ENCODE measurements at places on chromosomes 11 and 22.

DNA sequence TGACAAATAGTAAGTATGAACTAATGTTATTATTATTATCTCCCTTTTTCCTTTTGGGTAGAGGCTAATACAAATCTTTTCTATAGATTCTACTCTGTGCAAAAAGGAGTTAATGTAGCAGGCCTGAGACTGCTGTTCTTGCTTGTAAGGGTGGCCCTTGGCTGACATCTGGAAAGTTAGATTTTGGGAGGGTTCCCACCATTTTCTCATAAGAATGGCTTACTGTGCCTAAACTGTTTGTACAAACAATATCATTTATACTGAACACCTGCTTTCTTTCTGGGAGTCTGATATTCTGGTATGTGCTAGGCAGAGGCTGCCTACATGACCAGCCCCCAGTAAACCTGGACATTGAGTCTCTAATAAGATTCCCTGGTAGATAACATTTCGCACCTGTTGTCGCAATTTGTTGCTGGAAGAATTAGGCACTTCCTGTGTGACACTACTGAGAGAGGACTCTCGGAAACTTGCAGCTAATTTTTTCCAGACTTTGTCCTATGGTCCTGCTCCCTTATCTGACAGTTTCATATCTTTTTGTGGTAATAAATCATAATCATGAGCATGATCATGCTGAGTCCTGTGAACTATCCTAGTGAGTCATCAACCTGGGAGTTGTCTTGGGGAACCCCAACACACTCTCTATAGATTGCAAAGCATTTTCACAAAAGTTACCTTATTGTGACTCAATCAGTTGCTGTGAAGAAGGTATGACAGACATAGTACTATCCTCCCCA lies 257.7 kb upstream of the CCDC90B start:
- no peak for DNase-seq

- DNase-seq = no peak
Observed at GRCh38 chr22:48734961-48735360, 1092.7 kb downstream of the BRD1 start.

DNA sequence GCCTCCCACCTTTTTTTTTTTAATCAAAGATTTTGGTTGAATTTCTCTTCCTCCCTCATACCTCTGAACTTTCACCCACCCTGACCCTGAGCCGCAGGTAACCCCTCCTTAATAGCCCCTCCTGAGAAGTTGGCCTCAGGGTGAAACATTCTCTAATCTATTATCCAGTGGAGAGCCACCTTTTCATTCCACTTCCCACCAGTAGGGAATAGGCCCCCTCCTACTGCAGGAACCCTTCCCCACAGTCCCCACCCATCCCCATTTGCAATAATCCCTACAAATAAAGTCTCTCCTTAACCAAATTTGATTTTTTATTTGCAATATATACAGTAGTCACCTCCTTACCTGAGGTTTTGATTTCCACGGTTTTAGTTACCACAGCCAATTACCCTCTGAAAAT lies 2.1 kb upstream of the SLC35F2 start:
- no peak for DNase-seq

DNA sequence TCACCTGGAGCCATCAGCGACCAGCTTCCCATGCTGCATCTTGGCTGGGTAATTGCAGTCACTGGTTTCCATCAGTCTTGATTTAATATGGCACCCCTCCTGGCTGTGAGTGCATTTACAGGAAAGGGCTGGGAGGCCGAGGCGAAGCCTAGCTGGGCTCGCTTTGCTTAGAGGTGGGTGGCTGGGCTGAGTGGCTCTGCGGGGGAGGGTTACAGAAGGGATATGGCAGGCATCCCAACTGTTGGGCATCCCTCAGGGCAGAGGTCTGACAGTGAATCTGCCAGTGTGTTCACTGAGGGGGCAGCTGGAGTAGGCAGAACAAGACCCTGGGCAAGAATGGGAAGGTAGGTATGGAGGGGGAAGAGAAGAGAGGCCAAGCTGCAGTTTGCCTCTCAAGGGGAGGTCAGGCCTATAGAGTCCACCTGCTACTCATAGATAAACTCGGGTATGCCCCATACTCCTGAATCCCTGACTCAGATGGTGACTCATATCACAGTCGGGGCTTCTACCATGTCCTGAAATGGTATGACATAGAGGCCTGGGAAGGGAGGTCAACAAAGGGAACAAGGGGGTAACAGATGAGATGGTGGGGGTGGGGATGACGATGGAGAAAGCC lies 77.5 kb upstream of the PHOX2A start:
- DNase-seq = no peak

GRCh38 chr11:35855671-35856070 lies 88.2 kb upstream of the LDLRAD3 start:
- no peak for DNase-seq

DNA sequence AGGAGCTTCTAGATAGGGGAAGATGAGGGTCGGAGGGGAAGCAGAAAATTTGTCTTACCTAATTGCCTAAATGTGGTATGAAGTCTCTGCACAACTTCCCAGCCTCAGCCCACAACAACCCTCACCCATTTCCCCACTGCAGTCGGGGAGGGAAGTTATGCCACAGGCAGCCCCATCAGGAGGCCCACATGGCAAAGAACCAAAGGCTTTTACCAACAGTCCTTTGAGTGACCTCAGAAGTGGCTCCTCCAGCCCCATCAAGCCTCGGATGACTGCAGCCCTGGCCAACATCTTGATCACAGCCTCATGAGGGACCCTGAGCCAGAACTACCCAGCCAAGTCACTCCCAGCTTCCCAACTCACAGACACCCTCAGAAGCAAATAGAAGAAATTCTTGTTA lies 54.8 kb downstream of the CHST1 start:
- DNase-seq = no peak

- DNase-seq = no peak
Observed at GRCh38 chr22:23150762-23151161, 5.5 kb downstream of the RAB36 start.

DNA sequence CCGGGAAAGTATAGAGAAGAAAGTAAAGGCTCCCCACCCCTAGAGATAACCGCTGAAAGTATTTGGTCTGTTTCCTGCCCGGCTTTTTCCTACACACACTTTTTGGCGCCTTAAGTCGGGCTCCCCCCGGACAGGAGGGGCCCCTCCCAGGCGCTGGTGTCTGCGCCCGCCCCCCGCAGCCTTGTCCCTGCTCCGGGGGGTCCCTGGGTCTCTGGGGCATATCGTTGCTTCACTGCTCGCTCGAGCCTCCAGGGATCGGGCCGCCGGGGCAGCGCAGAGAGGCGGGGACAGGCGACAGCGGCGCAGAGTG lies 928 bp upstream of the CRACR2B start:
- DNase-seq = no peak

GRCh38 chr11:35103366-35104208 lies 35.4 kb upstream of the CD44 start:
- no peak for DNase-seq

DNA sequence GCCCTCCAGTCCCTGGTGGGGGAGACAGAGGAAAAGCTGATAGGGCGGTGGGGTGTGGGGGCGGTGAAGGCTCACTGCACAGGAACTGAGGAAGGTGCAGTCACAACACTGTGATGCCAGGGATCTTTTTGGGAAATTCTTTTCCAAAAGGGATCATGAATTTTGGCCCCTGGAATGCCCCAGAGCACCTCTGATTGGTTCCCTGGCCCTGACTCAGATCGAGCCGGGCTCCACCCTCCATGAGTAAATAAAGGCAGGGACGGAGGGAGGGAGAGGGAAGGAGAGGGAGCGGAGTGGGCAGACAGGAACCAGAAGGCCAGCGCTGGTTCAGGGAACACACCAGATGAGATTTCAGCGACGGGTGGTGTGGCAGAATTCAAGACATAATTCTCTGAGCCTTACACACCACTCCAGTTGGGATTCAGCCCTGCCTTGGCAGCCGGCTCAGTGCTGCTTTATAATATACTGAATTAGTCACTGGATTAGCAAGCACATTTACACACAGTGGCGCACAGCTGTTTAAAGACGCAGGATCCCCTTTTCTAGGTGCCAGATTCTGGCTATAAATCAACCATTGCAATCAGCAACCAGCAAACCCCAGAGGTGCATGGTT lies 80.3 kb downstream of the ETS1 start:
- DNase-seq = peak; percentile 59

DNA sequence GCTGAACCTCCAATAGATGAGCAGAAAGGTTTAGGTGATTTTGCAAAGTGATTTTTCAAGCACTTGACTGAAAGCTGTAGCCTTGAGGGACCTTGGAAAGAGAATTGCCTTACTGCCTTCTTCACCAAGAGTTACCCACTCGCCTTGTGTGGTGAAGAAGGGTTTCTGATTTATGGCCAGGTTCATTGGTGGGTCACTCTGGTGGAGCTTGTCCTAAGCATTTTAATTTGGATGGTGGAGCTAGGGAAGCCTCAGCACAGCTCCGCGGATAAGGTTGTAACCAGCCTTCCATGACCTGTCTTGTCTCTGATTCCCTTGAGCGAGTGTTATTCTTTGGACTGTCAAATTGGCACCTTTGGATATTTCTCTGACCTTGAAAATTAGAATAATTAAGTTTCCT lies 226.4 kb downstream of the FAT3 start:
- DNase-seq = no peak

- DNase-seq = no peak
Observed at GRCh38 chr11:31558001-31558400, 48.4 kb downstream of the ELP4 start.

- no peak for DNase-seq
Observed at GRCh38 chr11:6627762-6628241, 8.6 kb upstream of the TPP1 start.

DNA sequence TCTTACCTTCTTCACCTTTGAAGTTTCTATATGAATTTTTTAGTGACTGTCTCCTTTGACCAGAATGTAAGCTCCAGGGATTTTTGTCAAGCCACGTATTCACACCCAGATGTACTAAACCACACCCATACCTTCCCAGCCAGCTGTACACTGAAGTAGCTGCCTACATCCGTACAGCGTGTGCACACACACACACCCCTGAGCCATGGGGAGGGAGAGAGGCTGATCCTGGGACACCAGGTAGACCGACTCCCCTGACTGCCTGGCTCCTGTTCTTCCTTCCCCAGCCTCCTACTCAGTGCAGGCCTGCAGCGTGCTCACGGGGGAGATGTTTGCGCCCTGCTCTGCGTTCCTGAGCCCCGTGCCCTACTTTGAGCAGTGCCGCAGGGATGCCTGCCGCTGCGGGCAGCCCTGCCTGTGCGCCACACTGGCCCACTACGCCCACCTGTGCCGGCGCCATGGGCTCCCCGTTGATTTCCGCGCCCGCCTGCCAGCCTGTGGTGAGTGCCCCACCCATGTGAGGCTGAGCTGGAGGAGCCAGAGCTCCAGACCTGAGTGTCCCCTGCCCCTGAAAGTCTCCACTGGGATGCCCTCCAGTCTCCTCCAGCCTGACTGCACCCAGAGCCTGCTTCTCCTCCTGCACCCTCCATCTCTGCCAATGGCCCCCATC lies 25.9 kb downstream of the OTOG start:
- DNase-seq = peak; percentile 19

- DNase-seq = no peak
Observed at GRCh38 chr22:21650823-21651520, 8.9 kb downstream of the SDF2L1 start.

DNA sequence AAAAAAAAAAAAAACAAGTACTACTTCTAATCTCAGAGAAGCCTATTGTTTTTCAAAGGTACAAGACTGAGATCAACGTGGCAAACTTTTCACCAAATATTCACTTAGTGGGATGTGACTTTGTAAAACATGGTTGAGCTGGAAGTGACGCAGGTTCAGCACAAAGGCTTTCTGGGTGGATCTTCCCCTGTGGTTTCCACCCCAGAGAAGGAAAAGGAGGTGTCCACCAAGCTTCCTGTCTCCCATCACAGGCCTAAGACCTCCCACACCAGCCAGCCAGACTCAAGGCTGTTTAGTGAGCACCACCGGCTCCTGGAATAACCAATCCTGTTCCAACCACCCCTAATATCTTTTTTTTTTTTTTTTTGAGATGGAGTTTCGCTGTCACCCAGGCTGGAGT lies 5.7 kb downstream of the TMEM184B start:
- no peak for DNase-seq

- DNase-seq = no peak
Observed at GRCh38 chr22:37492428-37493344, 6.5 kb upstream of the MFNG start.

DNA sequence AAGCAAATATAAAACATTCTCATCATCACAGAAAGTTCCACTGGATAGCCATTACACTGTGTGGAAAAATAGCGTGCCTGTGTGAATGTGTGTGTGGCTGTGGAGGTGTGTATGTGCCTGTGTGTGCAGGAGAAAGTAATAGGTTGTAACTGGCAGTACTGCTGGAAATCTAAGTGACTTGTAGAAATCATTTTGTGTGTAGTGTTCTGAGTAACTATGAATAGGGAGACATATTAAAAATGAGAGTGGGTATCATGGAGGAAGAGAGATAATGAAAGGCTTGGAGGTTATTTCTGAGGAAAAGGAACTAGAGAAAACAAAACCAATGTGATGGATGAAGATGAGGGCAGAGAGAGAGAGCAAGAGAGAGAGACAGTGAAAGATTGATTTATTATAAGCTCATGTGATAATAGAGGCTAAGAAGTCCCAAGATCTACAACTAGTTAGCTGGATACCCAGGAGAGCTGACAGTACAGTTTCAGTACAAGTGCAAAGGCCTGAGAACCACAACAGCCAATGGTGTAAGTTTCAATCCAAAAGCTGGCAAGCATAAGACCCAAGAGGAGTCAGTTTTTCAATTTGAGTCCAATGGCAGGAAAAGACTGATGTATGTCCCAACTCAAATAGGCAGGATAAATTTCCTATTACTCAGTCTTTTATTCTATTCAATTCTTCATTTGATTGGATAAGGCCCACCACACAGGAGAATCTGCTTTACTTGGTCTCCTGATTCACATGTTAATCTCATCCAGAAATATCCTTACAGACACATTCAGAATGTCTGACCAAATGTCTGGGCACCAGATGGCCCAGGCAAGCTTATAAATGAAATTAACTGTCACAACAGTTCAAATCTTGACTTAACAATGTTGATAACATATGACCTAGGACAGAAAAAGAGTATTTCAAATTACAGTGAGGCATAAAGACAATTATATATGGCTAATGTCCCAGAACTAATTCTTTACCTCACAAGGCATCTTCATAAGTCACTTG lies 14.9 kb downstream of the KBTBD3 start:
- no peak for DNase-seq

DNA sequence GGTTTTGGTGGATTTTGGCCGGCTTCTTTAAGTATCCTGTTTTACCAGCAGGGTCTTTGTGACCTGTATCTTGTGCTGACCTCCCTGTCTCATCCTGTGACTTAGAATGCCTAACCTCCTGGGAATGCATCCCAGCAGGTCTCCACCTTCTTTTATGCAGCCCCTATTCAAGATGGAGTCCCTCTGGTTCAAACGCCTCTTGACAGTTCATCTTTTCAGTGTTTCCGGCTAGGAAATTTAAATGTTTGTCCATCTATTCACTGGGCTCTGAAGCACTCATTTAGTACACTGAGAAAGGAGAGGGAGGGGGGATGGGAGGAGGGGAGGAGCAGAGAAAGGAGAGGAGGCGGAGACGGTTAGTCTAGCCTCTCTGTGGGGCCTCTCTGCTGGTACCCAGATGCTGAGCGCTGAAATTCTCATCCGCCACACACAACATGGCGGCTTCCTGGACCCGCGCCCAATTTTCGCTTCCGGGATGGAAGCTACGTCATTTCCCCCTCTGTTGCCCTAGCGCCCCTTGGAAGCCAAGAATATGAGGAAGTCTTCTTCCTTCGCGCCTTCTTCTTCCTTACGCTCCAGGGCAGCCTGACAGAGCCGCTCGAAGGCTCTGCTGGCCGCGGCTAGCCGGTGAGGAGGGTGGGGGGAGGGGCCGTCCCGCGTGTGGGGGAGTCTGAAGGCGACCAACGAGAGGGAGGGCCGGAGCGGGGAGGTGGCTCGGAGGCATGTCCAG lies 69.0 kb upstream of the SYT13 start:
- peak; percentile 76 for DNase-seq

- no peak for DNase-seq
Observed at GRCh38 chr11:79396674-79397073, 44.2 kb downstream of the TENM4 start.

- no peak for DNase-seq
Observed at GRCh38 chr11:105489446-105489845, 120.4 kb upstream of the GRIA4 start.

Data from breast epithelium (tissue), 4 donors.